ENCODE measurements at places on chromosomes 6 and 20.

DNA sequence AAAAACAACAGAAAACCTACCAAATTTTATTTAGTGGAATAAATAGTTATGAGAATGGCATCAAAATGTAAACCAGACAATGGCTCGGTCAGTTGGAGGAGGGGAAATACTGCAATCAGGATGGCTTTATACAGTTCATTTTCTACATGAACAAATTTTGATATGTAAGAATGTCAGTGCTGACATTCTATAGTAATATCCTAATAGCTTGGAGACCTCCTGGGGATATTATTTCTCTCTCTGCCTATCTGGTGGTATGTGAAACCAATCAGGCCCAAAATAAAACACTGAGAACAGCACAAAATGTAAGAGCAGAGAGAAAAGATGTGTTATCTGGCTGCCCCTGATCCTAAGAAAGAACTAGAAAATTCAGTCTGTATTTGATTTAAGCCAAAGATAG, 327.7 kb downstream of the UBE3D start:
- DNase-seq, result no peak

DNA sequence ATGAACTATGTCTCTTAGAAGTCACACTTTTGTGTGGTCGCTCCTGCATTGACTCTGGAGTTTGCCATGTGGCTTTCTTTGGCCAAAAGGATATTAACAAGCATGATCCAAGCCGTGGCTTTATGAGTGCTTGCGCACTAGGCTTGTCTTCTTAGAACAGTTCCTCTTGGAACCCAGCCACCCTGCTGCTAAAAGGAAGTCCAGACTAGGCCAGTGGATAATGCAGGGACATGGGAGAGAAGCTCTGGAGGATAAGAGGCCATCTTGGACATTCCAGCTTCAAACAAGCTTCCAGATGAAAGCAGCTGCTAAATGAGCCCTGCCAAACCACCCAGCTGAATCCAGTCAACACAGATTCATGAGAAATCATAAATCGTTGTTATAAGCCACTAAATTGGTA, 346.4 kb downstream of the CDC5L start:
- DNase-seq, result no peak

DNA sequence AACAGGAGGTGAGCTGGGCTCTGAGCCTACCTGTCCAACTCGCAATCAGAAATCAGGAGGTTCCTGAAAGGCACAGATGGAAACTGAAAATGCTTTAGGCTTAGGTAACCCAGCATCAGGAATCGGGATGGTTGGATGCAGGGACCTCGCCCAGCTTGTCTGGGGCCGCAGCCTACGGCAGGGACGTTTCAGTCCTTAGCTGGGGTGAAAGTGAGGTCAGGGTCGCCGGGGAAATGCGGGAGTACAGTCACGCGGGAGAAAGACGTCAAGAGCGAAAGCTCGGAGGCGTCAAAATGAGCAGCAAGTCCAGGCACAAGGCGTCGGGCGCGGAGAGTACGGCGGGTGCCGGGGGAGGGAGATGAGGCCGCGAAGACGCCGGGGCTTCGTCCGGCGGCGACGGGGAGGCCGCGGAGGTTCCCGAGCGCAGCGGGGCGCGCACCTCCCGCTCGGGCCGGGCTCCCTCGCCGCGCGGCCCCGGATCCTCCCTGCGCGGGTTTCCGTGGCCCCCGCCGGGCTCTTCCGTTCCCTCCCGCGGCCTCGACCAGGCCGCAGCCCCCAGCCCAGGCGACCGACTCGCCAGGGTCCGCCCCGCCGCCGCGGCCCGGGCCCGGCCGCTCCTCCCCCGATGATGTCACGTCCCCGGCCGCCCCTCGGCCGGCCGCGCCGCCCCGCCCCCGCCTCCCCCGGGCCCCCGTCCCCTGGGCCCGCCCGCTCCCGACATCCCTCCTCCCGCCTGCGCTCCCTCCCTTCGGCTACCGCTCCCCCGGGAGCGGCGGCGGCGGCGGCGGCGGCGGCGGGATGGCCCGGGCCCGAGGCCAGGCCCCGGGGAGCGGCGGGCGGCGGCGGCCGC, at the start of gene EBF4:
EBF4 (plus strand) TSS at position 745 of the 850 bp plus-strand sequence. CDS start 866 bp downstream, outside the sequence.
- DNase-seq, result no peak

DNA sequence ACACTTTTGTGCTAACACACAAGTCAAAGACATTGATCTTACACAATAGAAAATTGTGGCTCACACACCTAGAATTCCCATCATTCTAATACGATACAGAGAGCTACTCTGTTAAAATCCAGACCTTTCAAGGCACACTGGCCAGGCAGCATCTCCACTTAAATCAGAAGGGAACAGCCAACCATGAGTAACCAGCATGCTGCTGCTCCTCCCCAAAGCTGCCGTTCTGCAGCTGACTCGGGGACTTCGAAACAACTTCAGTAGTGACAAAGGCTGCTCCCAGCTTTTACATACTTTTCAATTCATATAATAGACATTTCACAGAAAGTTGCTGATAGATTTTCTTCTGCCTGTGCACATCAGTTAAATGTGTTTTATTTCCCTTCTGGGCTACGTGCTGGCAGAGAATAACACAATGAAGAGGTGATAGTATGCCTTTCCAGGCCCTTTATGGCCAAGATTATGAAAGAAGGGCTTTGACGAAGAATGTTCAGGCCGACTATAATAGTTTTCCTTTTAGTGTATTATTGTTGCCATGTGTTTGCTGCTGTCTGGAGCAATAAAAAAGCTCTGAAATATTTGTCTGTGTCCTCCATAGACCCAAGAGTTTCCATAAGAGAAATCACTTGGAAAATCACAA, 159.0 kb downstream of the GMDS start:
- no peak for DNase-seq

GRCh38 chr6:131931063-131931750, 20.0 kb downstream of the CCN2 start:
- DNase-seq, result no peak

- DNase-seq, result no peak
Observed at GRCh38 chr6:63572747-63573075, 431 bp downstream of the LOC128125822 start.

DNA sequence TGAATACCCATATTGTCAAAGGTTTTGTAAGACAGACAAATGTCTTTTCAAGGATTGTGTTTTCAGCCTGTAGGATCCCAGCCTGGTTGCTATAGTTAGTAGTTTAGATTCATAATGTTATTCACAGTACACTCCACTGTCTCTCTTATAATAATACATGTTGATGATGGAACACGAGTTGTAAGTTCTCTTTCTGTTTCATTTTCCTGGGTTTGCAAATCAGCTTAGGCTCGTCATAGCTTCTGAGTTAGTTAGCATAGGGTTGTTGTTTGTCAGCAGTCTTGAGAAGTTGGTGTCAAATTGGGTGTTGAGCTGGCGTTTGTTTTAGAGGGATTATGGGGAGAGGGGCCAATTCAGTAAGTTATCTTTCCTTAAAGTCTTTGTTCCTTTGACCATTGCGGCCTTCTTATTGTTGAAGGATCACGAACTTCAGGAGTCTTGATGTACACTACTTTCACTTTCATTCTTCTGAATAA, 45.8 kb downstream of the QKI start:
- DNase-seq, result no peak

DNA sequence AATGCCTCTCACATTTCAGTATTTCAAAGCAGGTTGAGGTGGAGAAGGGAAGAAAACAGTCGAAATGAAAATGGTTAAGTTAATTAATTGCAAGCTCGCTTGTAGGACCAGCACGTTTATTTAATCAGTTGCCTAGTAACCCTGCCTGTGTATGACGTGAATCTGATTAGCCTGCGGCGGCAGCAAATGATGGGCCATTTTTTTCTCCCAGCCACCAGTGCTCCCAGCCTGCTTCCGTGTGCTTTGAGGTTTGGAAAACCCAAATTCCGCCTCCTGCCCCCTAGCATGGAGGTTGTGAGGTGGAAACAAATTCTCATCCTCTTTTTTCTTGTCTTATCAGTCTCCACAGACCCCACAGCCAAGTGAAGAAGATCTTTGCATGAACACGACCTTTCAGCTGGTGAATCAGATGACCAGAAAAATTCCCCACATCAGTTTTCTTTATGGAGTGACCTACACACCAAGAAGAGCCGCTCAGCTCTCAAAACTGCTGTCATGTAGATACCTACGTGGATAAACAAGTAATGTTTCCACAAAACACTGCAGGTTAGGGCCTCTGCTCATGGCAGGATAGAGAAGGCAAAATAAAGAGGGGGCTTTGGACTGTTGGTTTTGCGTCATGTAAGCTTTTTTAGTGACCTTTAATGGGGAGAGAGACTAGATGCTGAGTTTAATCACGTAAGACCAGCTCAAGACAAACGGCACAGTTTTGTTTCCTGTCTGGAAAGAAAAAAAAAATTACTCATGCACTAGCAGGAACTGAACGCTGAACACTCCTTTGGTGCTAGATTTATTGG, 572.9 kb upstream of the NOX3 start:
- no peak for DNase-seq

DNA sequence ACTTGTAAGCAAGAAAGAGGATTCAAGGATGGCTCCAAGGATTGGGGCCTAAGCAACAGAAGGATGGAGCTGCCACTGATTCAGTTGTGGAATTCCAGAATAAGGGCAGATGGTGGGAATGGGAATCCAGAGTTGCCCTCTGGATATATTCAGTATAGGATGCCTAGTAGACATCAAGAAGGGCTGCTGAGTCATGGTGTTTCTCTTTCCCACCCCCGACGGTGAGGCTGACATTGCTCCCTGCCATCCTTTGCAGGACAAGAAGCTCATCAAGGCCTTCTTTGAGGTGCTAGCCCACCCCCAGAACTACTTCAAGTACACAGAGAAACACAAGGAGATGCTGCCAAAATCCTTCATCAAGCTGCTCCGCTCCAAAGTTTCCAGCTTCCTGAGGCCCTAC, 11.2 kb upstream of the ZNF76 start:
- no peak for DNase-seq

DNA sequence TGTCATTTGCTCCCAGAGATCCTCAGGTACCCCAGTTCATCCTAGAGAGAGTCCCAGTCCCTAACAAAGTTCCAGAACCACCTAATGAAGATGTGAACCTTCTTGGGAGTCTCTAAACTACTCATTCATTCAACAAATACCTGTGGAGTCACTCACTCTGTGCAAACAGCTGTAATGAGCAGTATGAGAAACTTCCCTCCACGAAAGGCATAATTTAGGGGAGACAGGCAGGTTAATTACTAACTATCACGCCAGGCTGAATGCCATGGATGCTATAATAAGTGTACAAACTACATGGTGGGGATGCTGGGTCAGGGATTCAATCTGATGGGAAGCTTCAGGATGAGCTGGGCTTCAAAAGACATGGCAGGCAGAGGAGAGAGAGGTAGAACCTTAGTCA, 70.1 kb upstream of the AFDN start:
- DNase-seq, result no peak

DNA sequence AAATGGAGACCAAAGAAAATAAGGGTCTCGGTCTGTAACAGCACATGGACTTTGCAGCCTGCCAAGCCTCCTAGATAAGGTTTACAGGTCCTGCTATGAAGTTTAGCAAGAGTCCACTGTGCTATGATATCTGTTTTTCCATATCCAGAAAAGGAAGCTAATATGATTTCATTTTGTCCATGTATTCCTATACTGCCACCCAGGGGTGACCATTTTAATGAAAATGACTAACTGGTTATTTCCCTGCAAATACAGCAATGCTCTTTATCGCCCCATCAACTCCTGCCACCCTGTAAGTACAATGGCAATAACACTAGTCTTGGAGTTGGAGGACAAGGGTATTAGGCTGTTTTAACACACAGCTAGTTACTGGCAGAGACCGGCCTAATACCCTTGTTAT, 115.2 kb upstream of the GLP1R start:
- DNase-seq, result no peak

GRCh38 chr20:41135888-41136679, 1.3 kb upstream of the PLCG1 start:
- DNase-seq, result no peak

- DNase-seq, result no peak
Observed at GRCh38 chr6:15513131-15513771, 149.6 kb downstream of the DTNBP1 start.

DNA sequence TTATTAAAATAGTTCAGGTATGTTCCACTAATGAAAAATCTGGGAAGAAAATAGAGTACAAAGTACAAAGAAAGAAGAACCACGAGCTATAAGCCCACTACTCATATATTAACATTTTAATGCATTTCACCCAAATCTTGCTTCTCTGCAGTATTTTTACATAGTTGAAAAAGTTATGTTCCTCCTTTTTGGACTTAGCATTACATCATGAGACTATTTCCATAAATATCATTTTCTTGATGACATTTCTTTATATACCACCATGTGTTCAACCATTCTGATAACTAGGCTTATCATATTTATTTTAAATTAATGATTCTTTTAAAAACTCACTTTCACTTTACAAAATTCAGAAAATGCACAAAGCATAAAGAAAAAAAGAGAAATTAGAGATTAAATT, 3.0 kb downstream of the IPCEF1 start:
- DNase-seq, result no peak

- DNase-seq, result no peak
Observed at GRCh38 chr20:51311636-51312479, 230.7 kb downstream of the NFATC2 start.

GRCh38 chr6:89148016-89148750, 2.3 kb downstream of the PM20D2 start:
- no peak for DNase-seq

DNA sequence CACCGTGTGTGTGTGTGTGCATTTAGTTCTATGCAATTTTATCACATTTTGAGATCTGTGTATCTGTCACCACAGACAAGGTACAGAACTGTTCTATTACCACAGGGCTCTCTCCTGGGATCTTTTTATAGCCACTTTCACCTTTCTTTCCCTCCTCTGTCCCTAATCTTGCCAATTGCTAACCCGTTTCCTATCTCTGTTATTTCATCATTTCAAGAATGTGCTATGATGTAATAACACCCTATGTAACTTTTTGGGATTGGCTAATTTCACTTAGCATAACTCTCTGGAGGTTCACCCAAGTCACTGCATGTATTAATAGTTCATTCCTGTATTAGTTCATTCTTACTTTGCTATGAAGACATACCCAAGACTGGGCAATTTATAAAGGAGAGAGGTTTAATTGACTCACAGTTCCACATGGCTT, 657.7 kb downstream of the QKI start:
- no peak for DNase-seq

GRCh38 chr20:46946181-46946624, 51.6 kb downstream of the EYA2 start:
- DNase-seq, result no peak

GRCh38 chr6:25963426-25964123, 973 bp downstream of the TRIM38 start:
- DNase-seq, result no peak

DNA sequence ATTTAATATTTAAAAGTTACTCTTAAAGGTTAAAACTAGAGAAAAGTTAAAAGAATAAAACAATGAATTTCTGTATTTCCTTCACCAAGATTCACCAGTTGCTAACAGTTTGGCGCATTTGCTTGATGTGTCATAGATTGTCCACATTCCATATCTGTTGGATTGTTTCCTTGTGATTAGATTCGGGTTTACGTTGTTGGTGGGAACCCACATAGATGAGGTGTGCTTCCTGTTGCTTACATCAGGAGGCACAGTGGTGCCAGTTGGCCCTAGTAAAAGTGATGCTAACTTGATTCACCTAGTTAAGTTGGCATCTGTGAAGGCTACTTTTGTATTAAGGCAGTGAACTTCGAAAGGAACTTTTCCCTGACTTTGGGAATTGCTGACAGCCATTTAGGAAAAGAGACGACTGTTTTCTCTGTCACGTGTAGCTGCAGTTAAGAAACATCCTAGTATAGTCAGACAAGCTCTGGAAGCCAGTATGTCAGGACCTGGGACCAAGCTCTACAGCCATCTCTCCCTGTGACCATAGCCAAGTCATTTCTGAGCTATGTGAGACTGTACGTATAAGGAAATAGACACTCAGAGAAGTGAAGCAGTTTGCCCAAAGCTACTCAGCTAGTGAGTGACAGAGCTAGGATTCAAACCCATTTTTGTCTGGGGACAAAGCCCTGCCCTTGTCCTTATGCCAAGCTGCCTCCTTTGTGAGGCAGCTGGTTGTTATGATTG, 49.0 kb downstream of the PPARD start:
- DNase-seq, result no peak

All from GOT3 (cell line).